NCI-H2107 (cell line): ENCODE measurements at places on chromosomes 5 and 9.

DNA sequence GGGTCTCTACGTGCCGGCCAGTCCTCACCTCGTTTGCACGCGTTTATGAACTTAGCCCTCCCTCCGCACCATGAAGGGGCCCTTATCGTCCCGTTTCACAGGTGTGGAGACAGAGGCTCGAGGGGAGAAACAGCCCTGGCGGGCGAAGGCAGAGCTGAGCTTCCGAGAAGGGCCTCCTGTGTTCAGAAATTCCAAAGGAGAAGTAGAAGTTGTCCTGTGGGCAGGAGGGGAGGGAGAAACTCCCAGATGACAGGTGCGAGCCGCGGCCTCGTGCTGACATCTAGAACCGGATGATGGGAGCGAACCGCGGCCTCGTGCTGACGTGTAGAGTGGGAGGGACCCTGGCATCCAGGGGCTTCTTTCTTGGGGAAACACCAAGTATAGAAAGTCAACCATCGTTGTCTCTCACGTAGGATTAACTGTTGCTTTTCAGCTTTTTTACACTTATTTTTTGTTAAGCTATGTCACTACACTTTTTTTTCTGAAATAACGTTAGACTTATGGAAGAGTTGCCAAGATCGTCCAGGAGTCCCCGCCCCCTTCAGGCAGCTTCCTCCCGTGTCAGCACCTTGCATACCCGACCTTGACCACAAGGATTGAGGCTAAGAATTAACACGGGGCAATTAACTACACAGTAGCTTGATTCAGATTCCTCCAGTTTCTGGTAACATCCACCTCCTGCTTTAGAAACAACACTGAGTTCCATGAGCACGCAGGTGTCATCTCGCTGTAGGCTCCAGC lies 42.8 kb upstream of the NKD2 start:
- DNase-seq = no peak

GRCh38 chr5:151745071-151745705 lies 13.2 kb downstream of the ATOX1 start:
- no peak for DNase-seq

GRCh38 chr9:133057006-133057405 lies 4.8 kb upstream of the CEL start:
- DNase-seq = no peak

DNA sequence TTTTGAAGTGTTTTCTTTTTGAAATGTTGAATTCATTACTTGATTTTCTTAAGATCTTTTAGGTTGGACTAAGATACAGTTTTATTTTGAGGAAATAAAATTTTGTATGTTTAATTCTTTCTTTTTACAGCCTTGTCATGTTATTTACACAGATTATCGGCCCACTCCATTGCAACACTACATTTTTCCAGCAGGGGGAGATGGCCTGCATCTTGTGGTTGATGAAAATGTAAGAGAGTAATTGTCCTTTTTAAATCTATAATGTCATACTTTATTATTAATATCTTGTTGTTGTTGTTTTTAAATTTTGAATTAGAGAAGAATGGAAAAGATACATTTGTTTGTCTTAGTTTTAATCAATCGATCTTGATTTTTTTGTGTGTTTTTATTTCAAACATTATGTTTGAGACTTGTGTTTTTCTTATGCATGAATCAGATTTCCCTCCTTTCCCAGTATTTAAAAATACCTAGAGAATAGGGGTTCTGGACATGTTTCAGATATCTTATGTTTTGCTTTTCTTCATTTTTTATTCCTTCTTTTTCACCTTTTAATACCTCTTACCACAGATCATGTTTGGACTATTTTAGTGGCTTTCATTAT lies 36.7 kb downstream of the MTREX start:
- no peak for DNase-seq

- DNase-seq = no peak
These were observed 476.8 kb upstream of the PTGER4 start for GRCh38 chr5:40202814-40203440.

- no peak for DNase-seq
These were observed 11.5 kb downstream of the STKLD1 start for GRCh38 chr9:133387680-133388079.

DNA sequence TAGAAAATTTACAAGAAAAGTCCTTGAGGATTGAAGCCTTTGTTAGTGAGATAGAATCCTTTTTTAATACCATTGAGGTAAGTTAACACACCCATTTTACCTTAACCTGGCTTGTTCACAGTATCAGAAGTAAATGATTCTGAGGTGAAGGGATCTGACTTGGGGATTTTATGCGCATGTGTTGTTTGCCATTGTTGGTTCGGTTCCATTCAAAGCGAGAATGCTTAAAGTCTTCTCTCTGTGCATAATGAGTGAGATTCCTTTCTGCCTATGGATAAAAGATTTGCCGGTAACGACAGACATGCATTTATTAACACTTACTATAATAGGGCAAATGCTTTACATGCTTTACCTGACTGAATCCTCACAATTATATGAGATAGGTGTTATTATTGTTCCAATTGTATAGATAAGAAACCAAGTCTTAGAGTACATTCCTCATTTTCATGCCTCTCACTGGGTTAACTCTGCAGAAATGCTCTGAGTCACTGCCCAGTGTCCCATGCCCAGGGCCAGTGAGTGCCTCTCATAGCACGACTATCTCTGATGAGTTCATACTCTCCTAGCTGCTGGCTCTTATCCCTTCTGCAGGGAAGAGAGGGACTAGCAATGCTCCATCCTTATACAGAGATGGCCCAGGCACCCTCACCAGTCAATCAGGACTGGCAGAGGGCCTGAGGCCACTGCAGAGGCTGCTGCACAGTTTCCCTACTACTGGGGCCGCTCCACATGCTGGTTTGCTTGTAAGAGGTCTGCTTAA lies 54.4 kb downstream of the CMYA5 start:
- DNase-seq = no peak

DNA sequence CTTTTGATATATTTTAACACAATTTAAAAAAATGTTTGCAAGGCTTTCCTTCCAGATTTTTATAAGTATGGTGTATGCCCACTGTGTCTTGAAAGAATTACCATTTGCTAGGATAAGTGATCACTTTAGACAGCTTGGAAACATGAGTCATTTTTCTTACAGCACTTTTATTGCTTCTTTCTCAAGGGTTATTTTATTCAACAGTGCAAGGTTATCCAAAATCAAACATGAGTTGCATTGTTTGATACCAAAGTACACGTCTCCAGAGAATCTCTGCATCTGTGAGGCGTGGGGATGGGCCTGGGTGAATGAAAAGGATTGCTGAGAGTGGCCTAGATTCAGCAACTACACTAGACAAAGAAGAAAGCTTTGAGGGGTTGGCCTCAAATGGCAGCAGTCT lies 329.6 kb downstream of the ADAMTS6 start:
- no peak for DNase-seq

GRCh38 chr5:5572010-5572865 lies 149.8 kb downstream of the ICE1 start:
- no peak for DNase-seq

- no peak for DNase-seq
These were observed 17.1 kb downstream of the C9orf43 start for GRCh38 chr9:113427629-113428028.

GRCh38 chr5:68154119-68154857 lies 61.3 kb upstream of the PIK3R1 start:
- no peak for DNase-seq

DNA sequence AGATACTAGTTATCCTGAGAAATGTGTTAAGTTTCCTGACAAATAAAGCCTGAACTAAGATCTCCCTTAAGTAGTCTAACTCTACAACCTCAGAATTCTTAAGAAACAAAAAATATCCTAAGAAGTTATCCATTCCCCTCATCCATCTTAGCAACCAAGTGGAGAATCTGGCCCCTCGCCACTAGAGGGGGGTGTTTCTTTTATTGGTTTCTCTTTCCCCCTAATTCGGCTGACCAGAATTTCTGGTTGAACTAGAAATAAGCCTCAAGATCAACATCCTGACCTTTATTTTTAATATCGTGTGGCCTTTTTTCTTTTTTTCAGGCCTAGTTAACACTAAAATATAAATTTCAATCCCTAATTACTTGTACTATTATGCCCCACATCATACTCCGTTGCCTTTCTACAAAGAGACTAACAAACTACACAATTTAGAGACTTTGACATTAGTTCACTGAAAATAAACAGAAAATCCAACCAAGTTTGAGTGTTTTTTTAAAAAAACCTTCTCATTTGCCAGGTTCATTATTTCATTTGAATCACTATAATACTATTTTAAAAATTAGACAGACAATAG lies 14.3 kb upstream of the NR4A3 start:
- peak; percentile 34 for DNase-seq

DNA sequence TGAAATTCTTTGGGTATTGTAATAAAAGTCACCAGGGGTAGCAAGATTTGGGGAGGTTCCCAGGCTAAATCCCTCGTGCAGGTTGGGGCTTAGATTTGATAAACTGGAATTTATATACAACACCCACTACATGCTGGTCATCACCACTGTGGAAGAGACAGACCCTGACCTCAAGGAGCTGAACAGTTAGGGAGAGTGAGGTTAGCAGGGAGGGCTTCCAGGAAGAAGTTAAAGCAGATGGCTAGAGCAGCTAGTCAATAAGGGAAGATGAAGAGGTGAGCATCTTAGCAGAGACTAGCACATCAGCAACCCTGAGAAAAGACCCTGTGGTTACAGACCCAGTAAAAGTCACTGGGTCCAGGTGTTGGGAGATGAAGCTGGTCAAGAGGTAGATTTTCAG lies 6.4 kb downstream of the CTSL start:
- DNase-seq = no peak
